ENCODE measurements at places on chromosomes 11 and 22.

- DNase-seq: no peak
Measured at GRCh38 chr11:67632175-67632981, 2.6 kb upstream of the NUDT8 start.

- no peak for DNase-seq
Measured at GRCh38 chr11:109317726-109318125, 104.3 kb upstream of the C11orf87 start.

GRCh38 chr11:10990160-10990559 lies 132.3 kb upstream of the ZBED5 start:
- no peak for DNase-seq

GRCh38 chr11:91979775-91980174 lies 244.8 kb upstream of the FAT3 start:
- no peak for DNase-seq

DNA sequence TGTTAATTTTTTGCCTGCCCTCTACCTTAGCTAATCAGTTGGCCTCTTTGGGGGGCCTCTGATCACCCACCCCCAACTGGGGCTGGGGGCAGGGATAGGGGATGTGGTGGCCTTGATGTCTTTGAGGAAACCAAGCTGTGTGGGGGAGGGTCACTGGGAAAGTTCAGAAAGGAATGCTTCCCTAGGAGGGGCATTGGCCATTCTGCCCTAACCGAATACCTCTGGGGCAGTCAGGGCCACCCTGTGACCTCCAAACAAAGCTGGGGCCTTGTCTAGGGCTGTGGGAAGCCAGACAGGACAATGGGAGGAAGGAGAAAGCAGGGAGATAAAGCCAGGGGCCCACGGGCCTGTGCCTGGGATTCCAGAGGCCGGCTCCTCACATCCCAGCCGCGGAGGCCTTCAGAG lies 97.5 kb downstream of the TSPAN18 start:
- no peak for DNase-seq

DNA sequence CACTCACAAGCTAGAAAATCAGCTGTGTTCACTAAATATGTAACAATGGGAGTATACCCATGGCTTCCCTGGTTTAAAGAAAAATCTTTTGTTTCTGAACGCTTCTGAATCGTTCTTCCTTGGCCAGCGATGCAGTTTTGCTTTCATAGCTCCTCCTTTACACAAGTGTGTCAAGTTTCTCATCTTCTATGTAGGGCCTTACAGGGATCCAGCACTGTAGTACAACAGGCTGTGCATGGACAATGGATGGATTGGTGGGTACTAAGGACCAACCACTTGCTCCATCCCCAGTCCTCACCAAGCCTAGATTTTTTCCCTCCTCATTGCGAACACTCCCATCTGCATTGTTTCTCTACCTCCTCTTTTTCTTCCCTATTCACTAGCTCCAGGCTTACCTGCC lies 24.3 kb upstream of the POU2AF2 start:
- DNase-seq: no peak

- no peak for DNase-seq
Measured at GRCh38 chr11:127943152-127943551, 644.2 kb downstream of the ETS1 start.

GRCh38 chr22:27120036-27120435 lies 462.6 kb downstream of the MIAT start:
- no peak for DNase-seq

DNA sequence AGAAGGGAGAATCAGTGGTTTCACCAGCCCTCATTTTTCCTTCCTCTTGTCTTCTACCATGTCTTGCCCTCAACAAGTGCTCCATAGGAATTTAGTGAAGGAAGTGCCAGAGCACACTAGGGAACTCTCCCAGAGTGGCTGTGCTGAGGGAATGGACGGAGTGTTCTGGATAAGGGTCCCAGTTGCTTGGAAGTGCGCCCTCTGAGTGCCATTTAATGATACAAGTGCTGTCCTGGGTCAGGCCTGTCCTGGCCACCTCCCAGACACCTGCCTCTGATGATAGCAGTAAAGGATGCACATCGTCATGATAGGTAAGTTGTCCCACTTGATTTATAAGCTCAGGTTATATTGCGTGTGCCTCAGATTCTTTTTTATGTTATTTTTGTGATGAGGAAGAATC lies 5.1 kb downstream of the PANX1 start:
- DNase-seq: no peak

GRCh38 chr11:117833401-117833891 lies 8.9 kb upstream of the FXYD2 start:
- no peak for DNase-seq

DNA sequence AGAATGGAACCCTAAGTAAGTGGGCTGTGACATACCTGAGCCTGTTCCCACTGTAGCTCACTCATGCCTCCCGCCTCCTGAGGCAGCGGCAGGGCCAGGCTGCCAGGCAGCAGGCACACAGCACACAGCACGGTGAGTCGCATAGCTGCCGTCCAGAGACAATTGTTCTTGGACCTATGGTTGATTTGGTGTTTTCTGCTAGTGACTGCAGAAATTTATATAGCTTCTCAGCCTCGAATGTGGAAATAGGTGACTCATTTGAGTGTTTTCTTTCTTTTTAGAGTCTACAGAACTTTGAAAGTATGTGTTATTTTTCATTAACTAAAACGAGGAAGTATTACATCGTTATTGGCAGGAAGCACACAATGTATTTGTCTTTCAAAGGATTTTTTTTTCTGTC lies at the start of gene MMP7:
Gene MMP7, minus strand, starts transcription at position 190 of the 400 bp plus-strand sequence. Its CDS starts 47 bp downstream, at position 143.
- no peak for DNase-seq

DNA sequence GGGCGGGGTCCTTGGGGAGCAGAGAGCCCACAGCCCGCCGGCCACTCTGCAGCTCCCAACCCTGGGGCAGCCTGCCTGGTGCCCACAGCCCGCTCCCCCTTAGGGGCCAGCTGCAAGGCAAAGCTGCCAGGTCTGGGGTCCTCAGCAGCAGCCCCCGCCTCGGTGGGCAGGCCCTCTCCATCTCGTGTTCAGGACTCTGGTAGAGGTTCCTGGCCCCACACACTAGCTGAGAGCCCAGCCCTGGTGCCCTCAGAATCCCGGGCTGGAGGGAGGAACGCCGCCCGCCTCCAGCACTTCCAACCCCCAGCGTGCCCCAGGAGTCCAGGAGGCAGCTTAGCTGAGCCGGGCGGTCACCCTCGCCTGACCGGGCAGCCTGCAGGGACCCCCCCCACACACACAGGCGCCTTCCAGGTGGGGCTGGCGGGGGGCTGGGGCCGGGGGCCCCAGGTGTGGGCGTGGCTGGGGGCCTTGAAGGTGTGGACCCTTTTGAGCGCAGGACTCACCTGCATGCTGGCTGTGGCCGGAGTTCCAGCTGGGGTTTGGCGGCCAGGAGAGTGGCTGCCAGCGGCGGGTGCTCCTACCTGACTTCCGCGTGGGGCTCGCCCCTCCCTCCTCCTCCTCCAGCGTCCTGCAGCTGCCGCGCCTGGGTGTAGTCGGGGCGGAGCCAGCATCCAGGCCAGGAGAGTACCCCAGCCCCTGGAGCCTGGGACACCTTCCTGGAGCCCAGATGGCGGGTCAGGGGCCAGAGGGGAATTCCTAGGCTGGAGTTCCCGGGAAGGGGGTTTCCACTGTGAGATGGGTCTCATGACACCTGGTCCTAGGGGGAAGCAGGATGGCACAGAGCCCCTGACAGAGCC lies at the start of gene ANO9:
Gene ANO9, minus strand, starts transcription at position 594 of the 857 bp plus-strand sequence. Its CDS starts 85 bp downstream, at position 509.
- peak; percentile 46 for DNase-seq

DNA sequence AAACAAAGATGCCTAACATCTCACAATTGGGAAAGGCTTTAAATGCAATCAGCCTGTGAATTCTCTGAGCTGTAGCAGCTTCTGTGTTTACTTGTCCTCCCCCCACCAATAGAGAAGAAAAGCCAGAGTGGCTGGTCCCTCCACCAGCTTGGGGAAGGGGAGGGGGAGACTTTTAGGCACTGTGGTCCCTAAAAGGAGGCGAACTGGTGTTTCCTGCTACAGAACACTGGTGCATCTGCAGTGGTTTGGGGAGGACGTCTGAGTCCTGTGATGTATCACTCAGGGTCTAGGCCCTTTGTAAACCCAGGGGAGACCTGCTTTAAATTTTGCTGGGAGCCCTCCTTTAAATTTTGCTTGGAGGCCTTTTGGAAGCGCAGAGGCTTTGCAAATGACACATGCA lies 16.9 kb downstream of the TNRC6B start:
- no peak for DNase-seq

All from activated T-cell treated with anti-CD3 and anti-CD28 coated beads for 1 hour (primary cell).